Adipose tissue (tissue), 3 donors: ENCODE measurements at places on chromosomes 6 and 20. TPM values are rescaled to one million over a fixed set of nuclear protein-coding genes. Genes with fewer than 3 reads are reported as not detected.

Gene HSPA12B
- polyA plus RNA-seq: 31.8 TPM

Gene GSTA2
- 0.16 TPM for polyA plus RNA-seq

Gene BPIFB2
- polyA plus RNA-seq: not detected

Gene BPIFB4
- polyA plus RNA-seq: 0.12 TPM

Gene LST1
- polyA plus RNA-seq: 32.1 TPM

Gene TRIM10
- not detected for polyA plus RNA-seq

Gene PAK5
- not detected for polyA plus RNA-seq

Gene FLRT3
- 1.0 TPM for polyA plus RNA-seq

Gene SLC22A3
- polyA plus RNA-seq: 2.9 TPM

Gene PARD6B
- polyA plus RNA-seq: 0.43 TPM

Gene GPR6
- not detected for polyA plus RNA-seq

Gene RING1
- polyA plus RNA-seq: 23.7 TPM
